ENCODE measurements at places on chromosomes 13 and 19.
A peak's percentile ranks its signal among the peaks of the same experiment; 100 is the strongest.

GRCh38 chr19:48418317-48419064, 25.0 kb downstream of the GRIN2D start:
- DNase-seq = no peak

- no peak for DNase-seq
These were observed 16.3 kb downstream of the MBNL2 start for GRCh38 chr13:97238432-97238831.

GRCh38 chr19:58518256-58519086, 1.1 kb downstream of the ZBTB45 start:
- DNase-seq = no peak

GRCh38 chr19:49152119-49152550, 3.1 kb downstream of the HRC start:
- no peak for DNase-seq

GRCh38 chr13:108185223-108185622, 30.1 kb downstream of the LIG4 start:
- no peak for DNase-seq

DNA sequence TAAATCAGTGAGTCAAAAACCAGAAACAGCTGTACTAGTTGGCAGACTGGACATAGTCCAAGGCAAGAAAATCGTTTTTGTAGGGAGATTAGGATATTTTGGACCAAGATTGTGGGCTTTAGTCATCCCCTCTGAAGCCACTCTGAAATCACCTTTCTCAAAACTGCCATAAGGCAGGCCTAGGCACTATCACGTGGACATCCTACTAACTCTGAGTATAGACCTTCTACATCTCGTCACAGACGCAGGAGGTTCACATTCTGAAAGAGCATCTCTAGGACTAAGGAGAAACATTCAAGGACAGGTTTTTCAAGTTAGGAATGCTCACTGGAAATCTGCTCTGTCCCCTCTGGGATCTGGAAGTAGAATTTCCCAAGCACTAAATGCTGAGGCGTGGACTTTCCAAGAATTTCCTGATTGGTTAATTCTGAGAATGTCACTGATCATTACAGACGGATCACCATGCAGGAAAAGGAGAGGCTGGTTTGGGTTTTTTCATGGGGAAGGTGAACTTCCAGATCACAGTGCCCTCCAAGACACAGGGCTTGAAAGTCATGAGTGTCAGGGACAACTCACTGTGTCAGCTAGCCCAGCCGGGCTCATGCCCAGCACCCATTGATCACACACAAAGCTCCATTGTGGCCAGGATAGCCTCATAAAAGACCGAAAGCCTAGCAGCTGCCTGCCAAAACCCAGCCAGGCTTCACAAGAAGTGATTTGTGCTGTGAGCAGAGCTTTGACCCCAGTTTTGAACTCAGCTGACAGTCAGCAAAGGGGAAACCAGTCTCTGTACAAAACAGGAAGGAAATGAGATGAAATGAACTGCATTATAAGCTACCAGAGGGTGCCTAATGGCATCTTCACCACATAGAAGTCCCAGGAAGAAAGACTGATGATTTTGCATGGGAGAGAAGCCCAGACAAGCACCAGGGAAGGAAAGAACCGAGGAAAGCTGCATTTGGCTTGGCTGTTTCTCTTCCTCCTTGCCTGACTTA, 2.7 kb upstream of the RUBCNL start:
- peak; percentile 64 for DNase-seq

DNA sequence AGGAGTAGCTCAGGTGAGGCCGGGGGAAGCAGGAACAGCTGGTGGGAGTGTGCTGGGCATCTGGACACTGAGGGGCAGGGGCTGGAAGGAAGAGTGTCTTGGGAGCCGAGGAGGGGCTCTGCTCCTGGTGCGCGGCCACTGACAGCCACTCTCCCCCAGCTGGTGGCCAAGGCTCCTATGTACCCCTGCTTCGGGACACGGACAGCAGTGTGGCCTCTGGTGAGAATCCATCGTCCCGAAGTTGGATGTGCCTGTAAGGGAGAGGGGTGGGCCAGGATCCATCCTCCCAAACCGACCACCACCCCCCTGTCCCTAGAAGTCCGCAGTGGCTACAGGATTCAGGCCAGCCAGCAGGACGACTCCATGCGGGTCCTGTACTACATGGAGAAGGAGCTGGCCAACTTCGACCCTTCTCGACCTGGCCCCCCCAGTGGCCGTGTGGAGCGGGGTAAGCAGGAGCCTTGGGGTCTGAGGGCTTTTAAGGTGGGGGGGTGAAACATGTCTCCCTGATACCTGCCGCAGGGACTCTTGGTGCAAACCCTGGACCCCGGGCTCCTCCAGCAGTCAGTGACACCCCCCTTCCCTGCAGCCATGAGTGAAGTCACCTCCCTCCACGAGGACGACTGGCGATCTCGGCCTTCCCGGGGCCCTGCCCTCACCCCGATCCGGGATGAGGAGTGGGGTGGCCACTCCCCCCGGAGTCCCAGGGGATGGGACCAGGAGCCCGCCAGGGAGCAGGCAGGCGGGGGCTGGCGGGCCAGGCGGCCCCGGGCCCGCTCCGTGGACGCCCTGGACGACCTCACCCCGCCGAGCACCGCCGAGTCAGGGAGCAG, 2.0 kb upstream of the USF2 start:
- no peak for DNase-seq

- peak; percentile 95 for DNase-seq
These were observed at the start of gene IL27RA for GRCh38 chr19:14031719-14032480. TSS of gene IL27RA (plus strand) at chr19:14031762. CDS start at chr19:14031873, 111 bp downstream.

DNA sequence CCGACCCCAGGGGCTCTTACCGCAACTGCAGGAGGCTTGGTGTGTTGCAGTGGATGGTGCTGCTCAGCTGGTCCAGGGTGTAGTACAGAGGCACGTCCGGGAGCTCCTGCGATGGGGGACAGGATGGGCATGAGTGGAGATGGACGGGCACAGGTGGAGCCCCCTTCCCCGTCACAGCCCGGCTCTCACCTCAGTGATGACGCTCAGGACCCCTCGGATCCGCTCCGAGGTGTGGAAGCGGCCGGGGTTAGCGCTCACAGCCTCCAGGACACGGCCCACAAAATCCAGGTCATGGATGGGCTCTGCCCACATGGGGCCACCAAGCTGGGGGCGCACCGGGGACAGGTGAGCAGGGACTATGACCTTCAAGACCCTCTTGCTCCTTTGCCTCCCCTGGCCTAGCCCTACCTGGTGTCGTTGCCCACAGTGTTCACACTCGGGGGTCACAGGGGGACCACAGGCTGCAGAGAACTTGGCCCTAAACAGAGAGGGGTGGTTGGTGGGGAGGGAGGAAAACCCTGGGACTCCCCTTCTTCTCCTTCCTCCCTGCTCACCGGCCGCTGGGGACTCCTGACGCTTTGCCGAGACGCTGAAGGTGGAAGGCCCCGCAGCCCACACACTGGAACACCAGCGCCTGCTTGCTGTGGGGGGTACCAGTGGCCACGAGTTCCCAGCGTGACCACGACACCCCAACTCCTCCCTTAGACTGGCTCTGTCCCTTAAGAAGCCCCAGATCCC, 6.9 kb upstream of the LYL1 start:
- DNase-seq = no peak

- no peak for DNase-seq
These were observed 13.4 kb downstream of the CAPS start for GRCh38 chr19:5927441-5927821.

DNA sequence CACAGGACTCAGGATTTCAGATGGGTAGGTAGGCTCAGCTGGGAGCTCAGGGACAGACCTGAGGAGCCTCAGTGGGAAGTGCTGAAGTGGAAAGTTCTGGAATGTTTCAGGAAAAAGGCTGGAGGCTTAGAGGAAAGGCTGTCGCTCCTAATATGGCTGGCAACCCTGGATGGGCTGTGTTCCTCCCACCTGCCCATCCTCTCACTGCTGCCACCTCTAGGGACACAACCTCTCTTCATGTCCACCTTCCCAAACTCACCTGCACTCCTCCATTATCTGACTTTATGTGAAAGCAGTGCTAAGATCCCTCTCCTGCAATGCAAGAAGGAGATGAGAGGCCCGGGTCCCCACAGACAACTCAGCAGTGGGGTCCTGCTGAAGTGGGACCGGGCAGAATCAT, 5.8 kb upstream of the CEACAM21 start:
- no peak for DNase-seq

GRCh38 chr13:32008518-32009175, 22.9 kb upstream of the FRY start:
- no peak for DNase-seq

GRCh38 chr13:49279112-49279511, 31.4 kb downstream of the CDADC1 start:
- no peak for DNase-seq

GRCh38 chr19:32674931-32675719, at the start of gene ANKRD27:
TSS of gene ANKRD27 (minus strand) at chr19:32675180. CDS start at chr19:32659015, 16,165 bp downstream.
- peak; percentile 91 for DNase-seq

- DNase-seq = no peak
These were observed 244.2 kb downstream of the PCCA start for GRCh38 chr13:100333141-100333540.

GRCh38 chr13:60229708-60230272, 66.1 kb upstream of the DIAPH3 start:
- no peak for DNase-seq

DNA sequence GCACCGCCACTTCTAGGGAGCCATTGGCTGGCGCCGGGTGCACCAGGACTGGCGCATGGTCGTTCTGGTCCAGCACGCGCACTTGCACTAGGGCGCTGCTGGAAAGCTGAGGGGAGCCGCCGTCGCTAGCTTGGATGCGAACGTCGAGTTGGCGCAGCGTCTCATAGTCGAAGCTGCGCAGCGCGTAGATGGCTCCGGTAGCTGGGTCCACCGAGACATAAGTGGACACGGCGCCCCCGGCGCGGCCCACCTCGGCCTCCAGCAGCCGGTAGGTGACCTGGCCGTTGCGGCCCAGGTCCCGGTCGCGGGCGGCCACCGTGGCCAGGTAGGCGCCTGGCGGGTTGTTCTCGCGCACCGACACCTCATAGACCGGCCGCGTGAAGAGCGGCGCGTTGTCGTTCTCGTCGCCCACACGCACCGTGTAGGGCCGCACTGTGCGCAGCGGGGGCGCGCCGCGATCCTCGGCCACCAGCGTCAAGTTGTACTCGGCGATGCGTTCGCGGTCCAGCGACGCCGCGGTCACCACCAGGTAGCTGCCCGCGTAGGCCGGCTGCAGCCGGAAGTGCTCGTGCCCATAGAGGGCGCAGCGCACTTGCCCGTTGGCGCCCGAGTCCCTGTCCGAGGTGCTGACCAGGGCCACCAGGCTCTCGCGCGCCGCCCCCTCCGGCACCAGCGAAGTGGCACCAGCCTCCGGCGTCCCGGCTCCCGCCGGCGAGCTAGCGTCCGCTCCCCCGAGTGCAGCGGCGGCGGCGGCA, 1.7 kb downstream of the PCDH8 start:
- DNase-seq = no peak

DNA sequence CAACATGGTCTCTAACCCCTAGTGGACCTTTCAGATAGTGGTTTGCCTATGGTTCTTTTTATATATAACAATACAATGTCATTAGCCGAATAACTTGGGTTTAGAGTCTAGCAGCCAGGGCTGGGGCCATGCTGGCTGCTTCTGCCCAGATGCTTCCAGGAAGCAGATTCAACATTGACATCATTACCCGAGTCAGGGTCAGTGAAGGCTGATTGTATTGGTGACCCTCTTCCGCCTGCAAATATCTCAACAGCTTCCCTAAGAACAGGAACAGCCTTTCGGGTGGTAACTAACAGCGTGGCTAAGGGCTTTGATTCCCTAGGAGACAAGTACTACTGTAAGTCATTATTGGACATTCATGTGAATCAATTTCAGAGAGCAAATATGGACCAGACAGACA, 476.4 kb downstream of the UQCRFS1 start:
- no peak for DNase-seq

- DNase-seq = no peak
These were observed 3.7 kb downstream of the GATAD2A start for GRCh38 chr19:19409205-19409604.

GRCh38 chr19:40625406-40626120, 24.4 kb downstream of the LTBP4 start:
- no peak for DNase-seq
